ENCODE measurements at places on chromosomes 5 and 9.

DNA sequence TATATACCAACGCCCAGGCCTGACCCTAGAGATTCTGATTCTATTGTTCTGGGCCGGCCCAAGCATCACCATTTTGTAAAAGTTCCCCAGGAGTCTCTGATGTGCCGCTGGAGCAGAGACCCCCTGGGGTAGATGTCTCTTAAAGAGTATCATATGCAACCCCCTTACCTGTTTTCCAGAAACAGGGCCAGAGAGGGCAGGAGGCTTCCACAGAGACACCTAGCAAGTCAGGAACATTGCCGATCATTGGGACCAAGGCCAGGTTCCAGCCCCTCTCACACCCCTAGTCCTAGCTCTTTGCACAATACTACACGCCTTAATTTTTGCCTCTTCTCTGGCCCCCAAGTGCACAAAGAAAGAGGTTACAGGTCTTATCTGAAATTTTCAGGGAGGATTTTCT is 63.8 kb downstream of the TMOD1 start:
- DNase-seq: no peak

GRCh38 chr9:33852216-33852826 is 35.4 kb downstream of the UBE2R2 start:
- DNase-seq: no peak

DNA sequence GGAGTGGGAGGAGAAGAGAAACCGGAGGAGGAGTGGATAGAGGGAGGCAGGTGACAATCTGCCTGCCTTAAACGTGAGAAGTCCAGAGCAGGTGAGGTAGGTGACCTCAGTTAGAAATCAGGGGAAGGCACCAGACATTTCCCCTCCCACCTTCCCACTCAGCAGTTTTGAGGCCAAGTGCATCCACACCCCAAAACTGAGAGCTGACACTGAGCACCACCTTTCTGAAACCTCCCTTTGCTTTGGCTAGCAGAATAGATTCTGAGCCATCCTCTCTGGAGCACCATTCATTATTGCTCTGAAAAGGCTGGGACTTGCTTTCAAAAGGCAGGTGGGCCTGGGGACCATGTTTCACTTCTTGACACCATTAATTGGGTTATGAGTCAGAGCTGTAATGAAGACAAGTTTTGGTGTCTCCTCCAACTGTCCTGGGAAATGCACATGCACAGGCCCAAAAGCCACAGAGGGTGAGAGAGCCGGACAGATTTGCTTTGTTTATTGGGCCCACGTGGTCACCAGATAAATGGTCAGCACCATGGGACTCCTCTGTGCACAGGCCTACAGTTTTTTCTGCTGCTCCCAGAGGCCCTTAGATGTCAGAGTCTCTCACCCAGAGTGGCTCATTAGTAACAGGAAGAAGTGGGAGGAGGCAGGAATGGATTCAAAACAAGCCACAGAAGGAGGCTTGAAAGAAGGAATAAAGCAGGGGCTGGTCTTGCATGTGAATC is 314.7 kb downstream of the TLE1 start:
- no peak for DNase-seq

DNA sequence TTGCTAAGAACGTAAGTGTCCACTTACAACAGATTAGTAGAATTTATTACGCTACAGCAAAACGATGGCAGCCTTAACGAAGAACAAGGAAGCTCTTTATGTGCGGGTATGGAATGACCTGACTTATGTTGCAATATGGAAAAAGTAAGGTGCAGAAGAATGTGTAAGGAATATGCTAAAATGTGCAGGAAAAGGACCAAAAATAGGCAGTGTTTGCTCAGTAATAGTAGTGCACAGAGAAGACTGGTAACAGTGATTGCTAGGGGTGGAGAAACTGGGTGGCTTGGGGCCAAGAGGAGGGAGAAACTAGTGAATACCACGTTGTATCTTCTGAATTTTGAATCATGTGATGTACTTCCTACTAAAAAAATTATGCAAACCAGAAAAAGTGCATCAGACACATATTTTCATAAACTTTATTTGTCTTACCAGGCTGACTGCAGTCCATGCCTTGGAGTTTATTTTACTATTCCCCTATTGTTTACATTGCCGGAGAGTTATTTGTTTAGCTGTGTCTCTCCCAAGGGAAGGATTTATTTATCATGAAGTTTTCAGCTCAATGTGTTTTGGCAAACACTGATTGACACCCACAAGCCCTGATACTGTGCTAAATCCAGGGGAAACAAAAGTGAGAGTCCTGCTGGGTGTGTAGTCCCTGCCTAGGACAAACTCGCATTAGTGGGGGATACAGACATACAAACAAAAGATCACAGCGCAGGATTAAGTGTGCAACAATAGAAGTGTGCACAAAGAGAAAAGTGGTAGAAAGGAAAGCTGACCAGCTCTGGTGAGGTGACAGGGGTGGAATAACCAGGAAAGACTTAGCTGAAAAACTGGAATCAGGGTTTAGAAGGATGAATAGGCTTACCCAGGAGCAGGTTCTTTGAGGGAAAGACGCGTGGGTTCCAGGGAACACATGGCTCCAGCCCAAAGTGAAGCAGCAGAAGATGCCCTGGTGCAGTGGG is 34.0 kb upstream of the ZNF484 start:
- DNase-seq: no peak

DNA sequence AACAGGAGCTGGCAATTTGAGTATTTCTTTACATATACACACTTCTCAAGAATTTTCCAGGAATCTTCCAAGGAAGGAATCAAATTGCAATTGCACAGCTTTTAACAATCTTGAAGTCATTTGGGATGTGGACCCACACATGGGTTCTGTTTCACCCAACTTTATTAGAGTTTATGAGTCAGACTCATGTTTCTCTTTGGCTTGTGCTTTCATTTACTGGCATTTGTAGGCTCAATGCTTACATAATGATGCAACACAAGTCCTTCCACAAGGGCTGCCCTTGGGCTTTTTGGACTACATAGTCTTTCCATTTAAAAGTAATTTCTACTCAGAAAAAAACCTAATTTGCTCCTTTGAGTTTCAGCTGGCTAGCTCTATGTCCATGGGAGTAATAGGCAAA is 4.6 kb upstream of the CDC37L1 start:
- no peak for DNase-seq

- DNase-seq: no peak
Measured at GRCh38 chr5:81505672-81506071, 111.7 kb upstream of the ACOT12 start.

- no peak for DNase-seq
Measured at GRCh38 chr5:169431386-169431785, 130.4 kb upstream of the SLIT3 start.

GRCh38 chr5:75048457-75048953 is 3.9 kb downstream of the GCNT4 start:
- DNase-seq: no peak

- no peak for DNase-seq
Measured at GRCh38 chr9:129988607-129989361, 54.2 kb downstream of the FNBP1 start.

DNA sequence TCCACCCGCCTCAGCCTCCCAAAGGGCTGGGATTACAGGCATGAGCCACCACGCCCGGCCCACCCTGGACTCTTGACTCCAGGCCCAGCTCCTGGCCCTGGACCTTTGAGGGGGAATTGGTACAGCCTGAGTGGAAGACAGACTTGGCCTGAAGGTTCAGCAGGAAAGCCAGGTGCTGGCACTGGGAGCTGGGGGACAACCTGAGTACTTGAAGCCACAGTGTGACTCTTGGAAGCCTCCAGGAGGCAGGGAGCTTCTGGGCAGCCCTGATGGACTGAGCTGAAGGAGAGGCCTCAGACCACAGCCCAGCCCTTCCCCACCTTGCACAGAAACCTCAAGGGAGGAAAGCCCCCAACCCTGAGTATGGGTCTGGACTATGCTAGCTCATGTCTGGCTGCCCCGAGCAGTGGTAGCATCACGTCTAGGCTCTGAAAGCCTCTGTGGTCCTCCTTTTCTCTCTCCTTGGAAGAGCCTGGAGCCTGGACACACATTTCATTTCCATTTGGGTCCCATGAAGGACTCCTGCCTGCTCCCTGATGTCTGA is 54.1 kb downstream of the RASGEF1C start:
- no peak for DNase-seq

DNA sequence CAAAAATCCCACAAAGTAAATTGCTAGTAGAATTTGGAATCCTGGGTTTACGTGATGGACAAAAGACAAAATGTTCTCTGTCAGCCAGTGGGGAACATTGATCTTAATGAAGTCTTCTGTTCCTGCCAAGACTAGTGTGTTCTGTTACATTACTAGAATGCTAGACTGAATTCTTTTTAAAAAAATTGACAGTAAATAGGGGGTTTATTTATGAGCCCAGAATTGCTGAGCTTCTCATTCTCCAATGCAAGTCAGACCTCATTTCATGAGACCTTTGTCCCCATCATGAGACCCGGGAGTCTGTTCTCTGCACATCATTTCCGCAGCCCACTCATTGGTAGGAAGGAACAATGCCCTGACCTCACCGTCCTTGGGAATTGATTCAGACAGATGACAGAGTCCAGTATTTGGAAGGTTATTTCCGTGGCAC is 173.8 kb upstream of the OTULINL start:
- DNase-seq: no peak

DNA sequence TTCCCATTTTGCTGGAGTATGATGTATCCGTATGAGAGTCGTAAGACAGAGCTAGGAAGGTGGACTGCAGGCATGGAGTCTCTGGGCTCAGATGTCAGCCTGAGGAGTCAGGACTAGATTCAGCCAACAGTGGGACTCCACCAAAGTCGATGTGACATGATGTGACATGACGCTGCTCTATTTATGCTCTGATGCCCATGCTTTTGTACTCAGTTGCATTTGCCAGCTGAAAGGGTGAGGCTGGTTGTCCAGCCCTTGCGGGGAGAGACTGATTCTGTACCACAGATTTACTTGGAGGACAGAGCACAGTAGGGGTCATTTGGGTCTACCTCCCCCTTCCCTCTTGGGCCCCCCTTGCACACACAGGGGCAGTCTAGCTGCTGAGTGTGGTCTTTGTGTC is 88.5 kb upstream of the ATG10 start:
- no peak for DNase-seq

DNA sequence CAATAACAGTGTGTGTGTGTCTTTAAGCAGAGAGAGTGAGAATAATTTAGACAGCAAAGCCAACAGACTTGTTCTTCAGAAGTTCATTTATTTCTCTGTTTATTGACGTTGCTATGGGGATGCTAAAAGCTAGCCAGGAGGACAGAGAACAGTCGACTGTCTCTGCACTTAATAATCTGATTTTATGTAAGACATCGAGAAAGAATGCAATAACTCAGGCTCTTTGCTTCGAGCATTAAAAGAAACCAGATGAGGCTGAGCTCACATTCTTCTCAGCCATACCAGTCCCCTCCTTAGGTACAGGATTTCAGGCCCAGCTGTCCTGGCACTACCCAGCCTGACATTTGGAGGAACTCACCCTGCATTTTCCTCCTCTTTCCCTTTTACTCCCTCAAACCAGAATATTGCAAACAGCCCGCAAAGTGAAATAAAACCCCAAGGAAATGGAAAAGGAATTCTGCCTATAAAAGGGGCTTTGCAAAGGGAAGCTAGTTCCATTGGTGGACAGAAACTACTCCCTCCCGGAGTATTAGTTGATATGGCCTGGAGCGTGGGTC is 44.5 kb upstream of the DPYSL3 start:
- DNase-seq: no peak

- DNase-seq: no peak
Measured at GRCh38 chr9:90807006-90807405, 5.4 kb downstream of the SYK start.

DNA sequence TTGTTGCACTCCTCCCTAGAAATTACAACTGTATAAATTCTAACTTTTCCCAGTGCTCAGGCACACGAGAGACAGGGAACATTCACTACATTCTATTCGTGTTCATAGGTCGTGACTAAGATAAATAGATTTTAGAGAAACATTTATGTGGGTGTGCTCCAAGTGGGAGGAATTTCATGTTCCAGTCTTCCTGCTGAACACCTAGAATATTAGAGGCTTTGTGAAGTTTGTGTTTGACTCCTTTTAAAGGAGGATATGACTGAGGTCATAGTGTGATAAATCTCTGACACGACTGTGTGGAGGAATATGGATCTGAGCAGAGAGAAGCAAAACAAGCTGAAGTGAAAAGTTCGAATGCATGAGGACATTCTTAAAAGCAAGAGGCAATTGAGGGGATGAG is 355.3 kb downstream of the ZSWIM6 start:
- DNase-seq: no peak

GRCh38 chr9:35073279-35073612 is 821 bp upstream of the VCP start:
- no peak for DNase-seq

- no peak for DNase-seq
Measured at GRCh38 chr9:109799792-109800191, 19.8 kb downstream of the PALM2AKAP2 start.

- no peak for DNase-seq
Measured at GRCh38 chr5:153885141-153885540, 153.6 kb downstream of the FAM114A2 start.

DNA sequence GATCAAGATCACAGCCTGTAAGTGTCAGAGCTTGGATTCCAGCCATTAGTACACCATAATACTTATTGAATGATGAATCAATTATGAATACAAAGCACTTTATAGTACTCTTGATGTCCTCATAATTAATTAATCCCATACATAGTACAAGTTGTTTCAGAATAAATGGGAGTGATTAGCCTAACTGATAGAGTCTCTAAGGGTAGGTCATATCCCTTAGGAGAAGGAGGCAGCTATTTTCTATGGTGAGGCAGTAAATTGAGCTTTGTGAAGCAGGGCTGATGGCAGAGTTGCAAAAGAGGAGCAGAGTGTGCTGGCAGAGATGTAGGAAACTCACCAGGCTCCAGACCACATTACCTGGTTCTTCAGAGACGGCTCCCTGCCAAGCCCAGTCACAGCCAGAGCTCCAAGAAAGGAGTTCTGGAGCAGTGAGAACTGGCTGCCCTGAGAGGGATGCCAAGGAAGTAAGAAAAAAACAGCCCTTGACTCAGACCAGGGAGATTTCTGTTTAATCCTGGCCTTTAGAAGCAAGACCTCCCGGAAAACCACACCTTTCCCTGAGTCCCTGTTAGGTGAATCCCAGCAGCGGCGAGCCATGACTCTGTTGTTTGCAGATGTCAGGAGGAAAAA is 112.9 kb downstream of the SH3TC2 start:
- DNase-seq: no peak

GRCh38 chr5:124289641-124290311 is 456.7 kb downstream of the ZNF608 start:
- DNase-seq: no peak

DNA sequence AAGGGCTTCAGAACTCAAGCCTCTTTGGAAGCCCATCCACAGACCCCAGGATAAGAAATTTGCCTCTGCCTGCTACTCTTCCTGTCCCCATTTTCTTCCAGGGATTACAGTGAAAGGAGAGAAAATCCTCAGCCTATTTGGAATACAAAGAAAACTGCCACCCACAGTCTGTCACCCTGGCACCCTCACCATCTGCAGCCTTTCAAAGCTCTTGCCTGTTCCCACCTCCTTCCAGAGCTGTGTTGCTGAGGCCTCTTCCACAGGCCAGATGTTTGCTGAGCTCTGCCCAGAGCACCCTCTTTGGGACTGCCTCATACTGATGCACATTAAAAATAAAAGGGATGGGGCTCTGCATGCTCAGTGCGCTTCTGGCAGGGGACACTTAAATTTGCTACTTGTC is 35.9 kb upstream of the TAF1L start:
- no peak for DNase-seq

Measured in NCI-H2227 treated with DMSO at 0.1 percent for 48 hours (cell line).